Anterior cingulate cortex (tissue), 58 donors: ENCODE measurements at places on chromosomes 1 and 21.

GRCh38 chr1:110309139-110309538 is 30.0 kb upstream of the RBM15 start:
- DNase-seq, result no peak

DNA sequence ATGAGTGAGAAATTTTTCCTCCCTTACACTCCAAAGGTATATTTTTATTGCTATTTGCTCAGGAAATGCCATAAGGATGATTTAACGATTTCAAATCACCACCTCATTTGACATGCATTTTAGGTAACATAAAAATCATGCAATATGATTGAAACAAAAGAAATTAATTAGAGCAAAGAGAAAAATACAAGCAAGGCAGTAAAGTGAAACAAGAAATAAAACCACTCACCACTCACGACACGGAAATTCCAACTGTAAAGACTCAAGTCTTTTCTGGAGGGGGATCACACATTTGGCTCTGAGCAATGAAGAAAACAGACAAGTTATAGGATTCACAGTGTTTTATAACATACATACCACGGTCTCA is 86.8 kb upstream of the ARHGAP29 start:
- DNase-seq, result no peak

DNA sequence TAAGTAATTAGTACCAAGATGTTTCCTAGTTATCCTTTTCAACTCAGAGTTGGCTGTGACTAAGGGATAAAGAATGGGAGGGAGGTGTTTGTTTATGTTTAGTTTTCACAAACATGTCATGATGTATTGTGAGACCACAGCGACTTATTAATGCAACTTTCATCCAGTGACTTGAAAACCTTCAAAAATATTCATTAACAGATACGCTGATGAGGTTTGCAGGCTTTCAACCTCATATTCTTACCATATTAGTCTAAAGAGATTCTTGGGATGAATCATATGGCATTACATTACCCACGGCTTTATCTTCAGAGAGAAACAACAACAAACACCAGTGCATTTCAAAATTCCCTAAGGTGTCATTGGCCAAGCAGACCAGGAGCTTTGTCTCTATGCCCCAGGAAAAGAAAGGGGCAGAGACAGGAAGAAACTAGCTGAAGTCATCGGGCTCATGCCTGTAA is 36.4 kb downstream of the PALMD start:
- no peak for DNase-seq

DNA sequence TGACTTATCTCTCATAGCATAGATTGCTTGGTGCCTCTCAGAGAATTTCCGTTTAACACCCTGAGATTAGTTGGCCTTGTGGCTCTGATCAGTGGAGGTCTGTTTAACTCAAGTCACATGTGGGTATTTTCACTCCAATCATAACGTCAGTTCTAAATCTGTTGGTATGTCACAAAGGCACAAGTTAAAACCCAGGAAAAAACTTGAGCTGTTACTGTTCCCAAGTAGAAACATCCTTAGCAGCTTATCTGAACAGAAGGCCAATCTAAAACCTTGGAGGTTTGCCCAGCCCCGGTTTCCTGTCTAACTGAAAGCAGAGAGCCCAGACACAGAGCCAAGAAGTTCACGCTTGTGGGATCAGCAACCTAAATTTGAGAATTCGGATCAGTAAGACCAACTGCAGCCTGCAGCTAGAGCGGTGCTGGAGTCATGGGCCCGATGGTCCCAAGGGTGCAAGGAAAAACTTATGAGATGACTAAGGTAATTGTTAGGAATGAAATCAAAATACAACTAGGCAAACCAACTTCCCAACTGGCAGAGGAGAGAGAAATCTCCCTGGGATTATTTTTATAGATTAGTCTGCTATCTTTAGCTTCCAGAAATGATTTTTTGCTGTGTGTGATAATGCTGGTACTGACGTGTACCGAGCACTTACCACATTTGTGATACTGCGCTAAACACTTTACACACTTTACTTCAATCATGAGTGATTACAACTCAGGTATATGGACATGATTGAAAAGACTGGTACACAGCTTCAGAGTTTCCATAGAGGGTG is 90.2 kb upstream of the C1orf21 start:
- DNase-seq, result no peak
